ENCODE measurements at places on chromosomes 4 and X. TPM values are rescaled to one million over a fixed set of nuclear protein-coding genes. Genes with fewer than 3 reads are reported as not detected.

Gene DDX53
- not detected for total RNA-seq

Gene FATE1
- total RNA-seq = not detected

Gene SPACA5
- not detected for total RNA-seq

Gene CT45A1
- total RNA-seq = not detected

Gene PNMA3
- 0.26 TPM for total RNA-seq

Gene TBX22
- total RNA-seq = not detected

Gene WDR13
- total RNA-seq = 139 TPM

Gene GPR78
- total RNA-seq = 0.63 TPM

Gene MAGEB10
- total RNA-seq = not detected

Gene RTL9
- under 0.01 TPM for total RNA-seq

Gene OPHN1
- total RNA-seq = 11.8 TPM

Gene NCAPG
- total RNA-seq = 4.7 TPM

Gene COX7B2
- not detected for total RNA-seq

Gene SPOCK3
- 1.3 TPM for total RNA-seq
